G401 (cell line): ENCODE measurements at places on chromosomes 4 and X. TPM values are rescaled to one million over a fixed set of nuclear protein-coding genes. Genes with fewer than 3 reads are reported as not detected.
A peak's percentile ranks its signal among the peaks of the same experiment; 100 is the strongest.

The IL15 gene
- not detected in 2 replicates for total RNA-seq

The GLUD2 gene
- total RNA-seq, result 1.4 and 1.7 TPM in 2 replicates

The SPANXD gene
- total RNA-seq, result not detected in 2 replicates

The CT45A1 gene
- total RNA-seq, result not detected in 2 replicates

The MAGEB2 gene
- not detected in 2 replicates for total RNA-seq

The TAF1 gene
- total RNA-seq, result 22.5 and 29.1 TPM in 2 replicates

- no peak for DNase-seq
These were observed 31.2 kb upstream of the MCF2 start for GRCh38 chrX:139739138-139739537.

DNA sequence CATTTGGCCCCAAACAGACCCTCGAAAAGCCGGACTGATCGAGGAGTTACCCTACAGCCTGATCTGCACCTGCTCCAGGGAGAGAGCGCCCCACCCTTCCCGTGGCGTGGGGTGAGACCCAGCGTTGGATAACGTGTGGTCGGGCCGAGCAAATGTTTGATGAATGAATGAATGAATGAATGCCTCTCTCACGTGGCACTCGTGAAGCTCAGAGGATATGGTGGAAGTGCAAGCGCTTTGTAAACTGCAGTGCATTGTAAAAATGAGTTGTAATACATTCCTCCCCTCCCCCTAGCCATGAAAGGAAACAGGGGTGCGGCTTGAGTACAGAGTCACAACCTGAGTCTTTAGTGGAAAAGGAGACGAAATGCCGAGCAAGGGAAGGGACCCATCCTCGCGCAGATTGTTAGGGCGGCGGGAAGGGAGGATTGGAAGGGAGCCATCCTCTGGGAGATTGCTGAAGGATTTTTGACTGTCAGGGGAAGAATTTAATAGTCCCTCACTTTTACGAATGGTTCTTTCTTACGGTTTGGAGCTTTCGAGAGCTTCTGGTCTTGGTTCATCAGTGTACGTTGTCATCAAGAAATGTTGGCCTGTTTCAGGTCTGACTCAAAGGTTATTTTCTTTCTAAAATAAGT lies 772 bp upstream of the FBXW7 start:
- DNase-seq, result no peak

DNA sequence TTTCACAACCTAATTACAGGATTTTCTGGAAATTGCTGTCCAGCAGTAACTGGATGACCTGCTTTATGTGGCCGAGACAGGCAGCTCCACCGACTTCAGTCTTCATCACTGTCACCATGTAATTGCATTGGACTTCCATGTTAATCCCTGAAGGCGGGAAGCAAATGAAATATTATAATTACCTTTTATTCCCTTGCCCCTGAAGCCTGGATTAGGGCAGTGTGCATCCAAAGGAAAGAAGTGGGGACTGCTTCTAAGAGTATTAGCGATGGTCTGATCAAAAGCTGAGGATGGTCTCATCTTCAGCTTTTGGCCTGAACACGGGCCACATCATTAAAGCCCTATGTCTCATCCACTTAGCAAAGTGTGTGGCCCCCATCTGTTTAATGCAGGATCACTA lies 311.6 kb upstream of the GALNT7 start:
- DNase-seq, result no peak

DNA sequence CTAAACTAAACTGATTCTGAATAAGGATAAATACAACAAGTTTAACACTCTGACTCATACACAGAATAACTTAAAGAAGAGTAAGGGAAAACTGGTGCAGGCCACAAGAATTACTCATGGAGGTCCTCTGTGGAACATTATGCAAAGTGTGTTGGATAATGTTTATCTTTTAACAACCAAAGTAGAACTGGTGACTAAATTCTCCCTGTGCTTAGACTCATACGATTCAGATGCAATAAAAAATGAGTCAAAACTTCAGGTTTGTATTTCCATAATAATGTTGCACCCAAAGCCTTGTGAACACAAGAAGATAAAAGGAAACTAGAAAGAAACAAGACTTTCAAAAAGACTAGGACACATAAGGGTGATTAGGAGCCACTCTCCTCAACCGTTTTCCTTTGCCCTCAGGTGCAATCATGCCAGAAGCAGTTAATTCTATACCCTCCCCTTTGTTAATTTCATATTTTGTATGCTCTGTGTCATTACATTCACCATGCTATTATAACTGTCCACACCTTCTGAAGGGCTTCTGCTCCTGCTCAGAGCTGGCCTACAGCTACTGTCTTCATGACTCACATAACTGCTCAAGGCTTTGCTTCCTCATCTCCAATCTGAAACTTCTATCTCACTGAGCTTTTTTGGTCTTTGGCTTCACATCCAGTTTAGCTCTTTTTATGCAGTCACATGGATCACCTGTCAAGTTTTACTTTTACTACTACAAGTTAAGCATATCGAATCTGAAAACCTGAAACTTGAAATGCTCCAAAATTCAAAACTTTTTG lies 60.2 kb downstream of the KCNIP4 start:
- DNase-seq, result no peak

DNA sequence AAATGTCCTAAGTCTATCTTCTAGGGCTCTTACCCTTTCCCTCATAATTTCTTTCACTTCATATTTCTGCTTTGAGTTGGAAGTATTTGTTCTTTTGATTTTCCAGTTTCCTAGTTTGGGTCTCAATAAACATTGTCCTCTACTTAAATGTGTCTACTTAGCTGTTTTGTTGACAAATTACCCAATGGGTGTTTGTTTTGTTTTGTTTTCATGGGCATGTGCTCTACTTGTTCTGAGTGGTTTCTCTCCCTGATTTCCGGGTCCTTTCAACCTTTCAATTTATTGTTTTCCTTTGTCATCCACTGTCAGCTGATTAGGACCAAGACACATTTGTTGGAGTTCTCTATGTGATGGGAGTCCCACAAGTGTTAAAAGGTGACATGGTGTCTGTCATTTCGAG lies 1181.4 kb downstream of the RPA4 start:
- DNase-seq, result no peak

- DNase-seq, result peak; percentile 23
These were observed 34.4 kb downstream of the AFAP1 start for GRCh38 chr4:7904952-7905915.

DNA sequence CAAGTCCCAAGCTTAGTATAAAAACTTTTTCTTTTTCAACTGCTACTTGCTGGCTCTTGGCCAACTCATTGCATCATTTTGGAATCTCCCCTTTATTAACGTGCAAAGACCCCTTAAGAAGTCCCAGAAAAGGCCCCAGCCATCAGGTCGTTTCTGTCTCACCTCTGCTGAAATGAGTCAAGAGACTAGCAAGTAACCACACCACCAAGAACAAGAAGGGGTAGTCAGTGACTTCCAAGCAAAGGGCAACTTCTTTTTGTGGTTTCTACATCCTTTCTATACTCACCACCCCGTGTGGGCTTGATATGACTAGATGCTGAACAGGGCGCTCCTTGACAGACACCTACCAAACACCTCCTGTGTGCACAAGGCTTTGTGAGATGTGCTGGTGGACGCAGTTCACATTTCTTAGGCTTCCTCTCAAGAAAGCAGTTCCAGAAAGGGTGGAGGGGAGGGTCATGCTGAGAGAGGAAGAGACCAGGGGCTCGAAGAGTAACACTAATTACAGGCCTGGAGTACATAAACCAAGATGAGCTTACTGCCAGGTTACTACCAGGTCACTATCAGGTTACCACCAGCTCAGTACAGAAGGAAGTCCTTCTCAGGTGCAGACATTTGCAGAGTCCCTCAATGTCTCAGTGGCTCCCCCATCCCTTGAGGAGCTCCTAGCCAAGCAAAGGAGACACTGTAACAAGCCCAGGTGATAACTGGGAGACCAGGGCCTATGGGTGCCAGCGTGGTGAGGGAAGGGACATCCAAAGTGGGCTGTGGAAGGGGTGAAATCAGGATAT lies 19.3 kb downstream of the JAKMIP1 start:
- DNase-seq, result no peak

DNA sequence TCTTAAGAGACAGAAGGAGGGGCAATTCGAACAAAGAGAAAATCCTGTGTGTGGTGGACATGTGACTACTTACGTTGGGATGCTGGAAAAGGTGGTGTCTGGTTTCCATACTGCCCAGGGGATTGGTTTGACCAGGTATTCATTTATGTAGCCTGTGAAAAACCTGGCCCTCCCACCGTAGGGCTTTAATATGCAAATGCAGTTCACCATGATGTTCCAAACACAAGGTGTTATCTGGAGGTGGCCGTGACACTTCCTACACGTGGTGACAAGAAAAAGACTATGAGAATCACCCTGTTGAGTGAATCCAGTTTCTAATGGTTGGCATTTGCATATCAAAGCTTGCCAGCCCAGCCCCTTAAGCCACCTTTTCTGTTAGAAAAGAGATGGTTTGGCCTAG lies 27.9 kb downstream of the UGT2B4 start:
- no peak for DNase-seq

DNA sequence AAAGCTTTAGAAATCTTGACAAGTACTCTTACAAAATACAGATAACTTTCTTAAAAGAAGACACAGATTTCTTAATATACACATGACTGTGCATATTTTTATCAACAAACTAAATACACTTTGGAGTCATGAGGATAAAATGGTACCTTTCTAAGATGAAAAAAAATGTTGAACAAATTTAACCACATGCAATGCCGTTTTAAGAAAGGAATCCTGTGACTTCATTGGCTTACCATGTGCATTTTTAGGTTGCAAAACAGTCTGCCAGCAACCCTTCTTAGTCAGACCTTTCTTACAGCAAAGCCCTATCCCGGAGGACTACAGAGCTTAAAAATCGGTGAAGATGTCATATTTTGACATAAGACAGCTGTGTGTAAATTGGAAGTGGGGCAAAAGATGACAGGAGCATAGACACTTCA lies 51.7 kb downstream of the GASK1B start:
- no peak for DNase-seq

DNA sequence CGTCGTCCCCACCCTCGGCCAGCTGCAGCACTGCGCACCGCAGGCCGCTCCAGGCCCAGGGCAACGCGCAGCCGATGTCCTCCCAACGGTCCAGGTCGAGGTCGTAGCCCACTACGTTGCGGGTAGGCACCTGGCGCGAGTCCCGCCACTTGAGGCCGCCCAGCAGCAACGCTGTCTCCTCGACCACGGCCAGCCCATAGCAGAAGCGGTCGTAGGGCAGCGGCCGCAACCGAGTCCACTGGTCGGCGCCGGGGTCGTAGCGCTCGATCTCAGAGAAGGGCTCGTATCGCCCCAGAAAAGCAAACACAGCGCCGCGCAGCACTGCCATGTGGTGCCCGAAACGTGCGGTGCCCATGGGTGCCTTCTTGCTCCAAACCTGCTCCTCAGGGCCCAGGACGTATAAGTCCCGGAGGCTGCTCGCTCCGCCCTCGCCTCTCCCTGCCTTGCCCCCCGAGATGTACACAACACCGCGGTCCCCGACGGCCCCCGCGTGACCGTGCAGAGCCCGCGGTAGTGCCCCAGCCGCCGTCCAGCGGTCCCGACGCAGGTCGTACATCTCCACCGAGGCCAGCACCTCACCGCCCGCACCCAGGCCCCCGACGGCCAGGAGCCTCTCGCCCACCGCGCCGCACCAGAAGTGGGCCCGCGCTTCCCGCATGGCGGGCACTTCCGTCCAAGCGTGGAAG lies 2.1 kb downstream of the KLHL34 start:
- no peak for DNase-seq

DNA sequence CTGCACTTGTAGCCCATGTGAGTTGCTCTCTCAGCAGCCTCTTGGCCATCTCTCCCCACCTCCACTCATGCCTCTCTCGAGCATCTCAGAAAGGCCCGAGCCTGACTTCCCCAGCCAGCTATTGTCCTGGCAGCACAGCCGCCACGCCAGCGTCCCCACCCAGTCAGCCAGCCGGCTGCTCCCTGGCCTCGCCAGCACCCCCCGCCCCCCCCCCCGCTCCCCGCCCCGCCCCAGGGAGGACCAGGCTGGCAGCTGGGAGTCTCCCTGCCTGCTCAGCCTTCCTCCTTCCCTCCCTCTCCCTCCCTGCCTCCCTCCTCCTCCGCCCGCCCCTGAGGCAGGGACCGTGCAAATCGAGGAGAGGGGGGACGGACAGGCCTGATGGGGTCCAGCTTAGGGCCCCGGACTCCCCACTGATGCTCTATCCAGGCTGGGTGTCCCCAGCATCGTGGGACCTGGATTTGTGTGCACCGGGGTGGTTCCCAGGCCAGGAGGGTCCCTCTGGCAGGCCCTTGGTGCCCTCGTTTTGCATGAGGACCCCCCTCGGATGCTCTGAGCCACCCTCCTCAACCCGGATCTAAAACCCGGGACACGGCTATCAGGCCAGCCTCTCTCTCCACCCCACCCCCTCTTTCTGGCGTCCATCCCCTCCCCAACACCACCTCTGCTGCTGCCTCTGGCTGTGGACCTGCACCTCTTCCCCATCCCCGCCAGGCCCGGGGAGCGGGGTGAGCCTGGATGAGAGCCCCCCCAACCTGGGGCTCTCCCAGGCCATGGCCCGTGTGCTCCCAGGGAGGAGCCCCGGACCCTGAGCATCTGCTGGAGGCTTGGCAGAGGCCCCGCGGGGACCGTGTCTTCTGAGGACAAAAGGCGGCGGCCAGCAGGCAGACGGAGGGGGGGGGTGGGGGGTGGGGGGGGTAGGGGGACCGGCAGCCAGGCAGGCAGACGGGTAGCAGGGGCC lies at the start of gene GPR173:
TSS of gene GPR173 (plus strand) at position 621 of the 958 bp plus-strand sequence. CDS start 27,833 bp downstream, outside the sequence.
- peak; percentile 76 for DNase-seq

- no peak for DNase-seq
These were observed 426.8 kb downstream of the PPARGC1A start for GRCh38 chr4:23463071-23463470.

- DNase-seq, result no peak
These were observed 405.4 kb downstream of the IL15 start for GRCh38 chr4:142041788-142042187.

DNA sequence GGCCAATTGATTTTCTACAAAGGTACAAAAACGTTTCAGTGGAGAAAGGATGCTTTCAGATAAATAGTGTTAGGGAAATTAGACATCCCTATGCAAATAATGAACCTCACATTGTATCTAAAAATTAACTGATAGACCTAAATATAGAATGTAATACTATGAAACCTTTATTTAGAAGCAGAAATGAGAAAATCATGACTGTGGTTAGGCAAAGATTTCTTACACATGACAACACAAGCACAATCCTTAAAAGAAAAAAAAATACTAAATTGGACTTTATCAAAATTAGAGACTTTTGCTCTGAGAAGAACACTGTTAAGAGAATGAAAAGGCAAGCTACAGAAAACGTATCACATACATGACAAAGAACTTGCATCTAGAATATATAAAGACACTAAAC lies 43.0 kb upstream of the SPANXN4 start:
- DNase-seq, result no peak
